ENCODE measurements at places on chromosomes 6 and 20. TPM values are rescaled to one million over a fixed set of nuclear protein-coding genes. Genes with fewer than 3 reads are reported as not detected.

The ISM1 gene
- not detected for total RNA-seq

The ZNF334 gene
- total RNA-seq: 0.58 TPM

DNA sequence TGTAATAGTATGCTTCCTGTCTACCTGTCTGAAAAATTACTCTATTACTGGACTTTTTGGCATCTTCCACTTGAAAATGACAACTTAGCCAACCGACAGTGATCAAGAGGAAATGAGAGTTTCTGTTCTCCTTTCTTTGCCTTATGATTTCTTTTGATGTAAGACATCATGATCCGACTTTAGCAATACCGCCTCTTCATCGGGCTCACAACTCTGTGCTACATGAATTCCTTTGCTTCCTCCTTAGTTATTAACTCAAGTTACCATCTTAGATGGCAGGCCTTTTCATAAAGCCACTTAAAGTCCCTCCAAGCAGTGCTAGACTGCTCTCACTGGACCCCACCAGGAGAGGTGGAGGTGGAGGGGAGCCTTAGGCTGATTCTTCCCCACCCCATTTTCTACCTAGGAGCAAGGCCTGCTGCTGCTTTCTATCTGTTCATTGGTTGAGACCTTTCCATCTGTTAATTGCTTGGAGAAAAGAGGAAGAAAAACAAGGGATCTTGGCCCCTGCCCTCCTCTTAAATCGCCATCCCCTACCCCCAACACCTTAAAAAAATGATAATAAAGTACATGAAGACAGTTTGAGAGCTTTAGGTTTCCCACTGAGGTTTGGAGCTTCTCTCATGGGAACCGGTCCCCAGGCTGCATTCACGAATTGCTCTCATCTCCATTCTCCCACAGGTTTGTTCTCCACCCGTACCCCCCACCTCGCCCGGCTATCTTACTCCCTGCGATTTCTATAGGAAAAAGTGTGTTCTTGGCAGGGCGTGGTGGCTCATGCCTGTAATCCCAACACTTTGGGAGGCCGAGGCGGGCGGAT lies 21.6 kb upstream of the MCM3 start:
- no peak for DNase-seq
- no peaks in the 10 kb centered on the region for H3K4me1 ChIP-seq
- no peak overlapping the region for H3K4me3 ChIP-seq
- no peaks in the 10 kb centered on the region for H3K27me3 ChIP-seq
- H3K27ac ChIP-seq: no peak overlapping the region

DNA sequence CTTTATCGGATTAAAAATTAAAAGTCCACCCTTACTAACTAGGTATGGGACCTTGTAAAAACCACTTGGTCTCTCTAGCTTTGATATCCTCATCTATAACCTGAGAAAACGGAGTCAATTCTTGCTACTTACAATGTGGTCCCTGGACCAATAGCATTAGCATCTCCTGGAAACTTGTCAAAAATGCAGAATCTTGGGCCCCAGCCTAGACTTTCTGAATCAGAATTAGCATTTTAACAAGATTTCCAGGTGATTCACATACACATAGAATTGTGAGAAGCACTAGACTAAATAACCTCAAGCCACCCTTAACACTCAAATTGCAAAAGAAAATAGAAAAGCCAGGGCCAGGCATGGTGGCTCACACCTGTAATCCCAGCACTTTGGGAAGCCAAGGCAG lies 96.6 kb downstream of the RNGTT start:
- no peaks in the 10 kb centered on the region for H3K27me3 ChIP-seq
- peaks cover 35% of the 10 kb centered on the region for H3K4me1 ChIP-seq
- DNase-seq: peak; percentile 22
- H3K4me3 ChIP-seq: no peak overlapping the region

- DNase-seq: no peak
- no peak overlapping the region for H3K4me3 ChIP-seq
- H3K27ac ChIP-seq: no peak overlapping the region
- H3K36me3 ChIP-seq: no peaks in the 10 kb centered on the region
- H3K27me3 ChIP-seq: no peaks in the 10 kb centered on the region
Observed at GRCh38 chr6:28203201-28203600, 21.9 kb upstream of the ZSCAN9 start.
